ENCODE measurements at places on chromosomes 7 and 10.

DNA sequence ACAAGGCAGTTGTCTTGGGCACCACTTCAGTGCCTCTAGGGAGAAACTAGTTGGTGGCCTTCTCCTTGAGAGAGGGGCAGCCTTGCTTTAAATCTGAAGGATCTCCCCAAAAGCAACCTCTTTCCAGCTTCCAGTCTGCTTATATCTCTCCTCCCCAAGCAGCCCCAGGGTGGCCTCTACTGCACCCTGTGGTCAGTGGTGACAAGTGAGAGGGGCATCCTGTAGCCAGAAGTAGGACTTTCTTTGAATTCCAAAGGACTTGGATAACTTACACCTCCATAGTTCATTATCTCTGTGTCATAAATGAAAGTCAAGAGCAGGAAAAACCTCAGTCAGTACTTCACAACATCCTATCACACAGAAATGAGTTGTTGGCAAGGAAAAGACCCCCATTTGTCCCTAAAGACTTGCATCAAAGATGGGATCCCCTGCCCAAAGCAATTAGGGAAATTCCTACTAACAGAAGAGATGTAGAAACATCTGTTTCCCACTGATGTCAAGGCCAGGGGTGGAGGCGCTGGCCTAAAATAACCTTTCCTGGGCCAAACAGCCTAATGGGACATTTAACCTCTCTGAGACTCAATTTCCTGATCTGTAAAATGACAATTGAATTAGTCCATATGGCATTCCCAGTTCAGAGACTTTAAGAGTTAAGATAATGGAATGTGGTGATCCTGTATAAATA is 44.0 kb upstream of the ANKRD1 start:
- no peak overlapping the region for H3K27ac ChIP-seq
- no peak for DNase-seq
- no peaks in the 10 kb centered on the region for H3K27me3 ChIP-seq

DNA sequence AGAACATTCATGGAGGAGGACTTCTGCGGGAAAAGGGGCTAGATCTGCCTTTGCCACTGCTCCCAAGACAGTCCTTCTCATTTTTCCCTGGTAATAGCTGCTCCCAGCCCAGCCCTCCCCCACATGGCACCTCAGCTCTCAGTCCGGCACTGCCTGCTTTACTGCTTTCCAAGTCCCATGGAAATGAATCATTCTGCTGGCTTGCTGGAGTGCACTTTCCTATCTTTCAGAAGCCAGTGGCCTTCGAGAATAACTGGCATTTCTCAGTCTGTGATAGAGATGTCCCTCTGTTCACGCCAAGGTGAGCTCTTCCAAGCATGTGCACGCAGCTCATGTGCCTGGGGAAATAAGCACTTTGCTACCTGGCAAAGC is 61.4 kb downstream of the SYPL1 start:
- no peaks in the 10 kb centered on the region for H3K4me1 ChIP-seq
- no peak overlapping the region for H3K4me3 ChIP-seq
- no peak overlapping the region for H3K27ac ChIP-seq
- no peaks in the 10 kb centered on the region for H3K36me3 ChIP-seq
- no peak for DNase-seq

DNA sequence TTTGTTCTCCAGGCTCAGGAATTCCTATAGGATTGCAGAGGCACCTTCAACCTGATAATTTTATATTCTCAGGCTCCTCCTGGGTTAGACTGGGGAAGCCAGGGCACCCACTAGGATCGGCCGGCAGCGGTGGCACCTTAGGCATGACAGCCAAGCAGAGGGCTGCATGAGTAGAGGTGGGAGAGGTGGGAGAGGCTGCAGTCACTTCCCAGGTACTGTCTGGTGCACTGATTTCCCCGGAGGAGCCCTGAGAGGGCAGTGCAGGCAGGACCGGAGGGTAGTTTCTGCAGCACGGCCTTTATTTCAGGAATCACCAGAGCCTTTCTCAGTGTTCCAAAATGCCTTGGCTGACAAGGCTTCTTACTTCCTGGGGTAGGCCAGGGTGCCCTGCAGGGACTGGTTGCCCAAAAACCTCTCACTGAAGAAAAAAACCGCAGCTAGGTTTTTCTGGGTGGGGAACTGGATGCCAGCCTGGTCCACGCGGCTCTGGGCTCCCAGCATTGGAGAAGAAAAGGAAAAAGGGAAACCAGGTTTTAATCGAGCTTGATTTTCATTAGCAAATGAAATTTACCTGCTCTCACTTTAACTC is 3.6 kb upstream of the HOXA13 start:
- DNase-seq, result no peak
- H3K36me3 ChIP-seq, result peaks cover 4% of the 10 kb centered on the region
- peaks cover 95% of the 10 kb centered on the region for H3K27me3 ChIP-seq
- H3K4me3 ChIP-seq, result peak overlapping the region; percentile 12
- H3K27ac ChIP-seq, result no peak overlapping the region

- no peaks in the 10 kb centered on the region for H3K36me3 ChIP-seq
- peak; percentile 45 for DNase-seq
- H3K4me3 ChIP-seq, result peak overlapping the region; percentile 25
- no peaks in the 10 kb centered on the region for H3K27me3 ChIP-seq
- no peak overlapping the region for H3K27ac ChIP-seq
- H3K4me1 ChIP-seq, result peaks cover 23% of the 10 kb centered on the region
Observed at GRCh38 chr7:101018271-101019167, 1.4 kb upstream of the MUC17 start.

- H3K36me3 ChIP-seq, result no peaks in the 10 kb centered on the region
- no peaks in the 10 kb centered on the region for H3K27me3 ChIP-seq
- peak overlapping the region; percentile 85 for H3K27ac ChIP-seq
- peaks cover 35% of the 10 kb centered on the region for H3K4me1 ChIP-seq
- no peak for DNase-seq
- peak overlapping the region; percentile 33 for H3K4me3 ChIP-seq
Observed at GRCh38 chr10:3570131-3570729, 214.8 kb downstream of the KLF6 start.

- no peak for DNase-seq
- peaks cover 38% of the 10 kb centered on the region for H3K4me1 ChIP-seq
- H3K36me3 ChIP-seq, result no peaks in the 10 kb centered on the region
Observed at GRCh38 chr7:116528008-116528789, 3.4 kb downstream of the CAV1 start.

GRCh38 chr10:128149267-128150014 is 23.2 kb upstream of the MKI67 start:
- H3K36me3 ChIP-seq, result no peaks in the 10 kb centered on the region
- H3K4me1 ChIP-seq, result peaks cover 18% of the 10 kb centered on the region
- H3K4me3 ChIP-seq, result peak overlapping the region; percentile 70
- DNase-seq, result no peak

- H3K36me3 ChIP-seq, result peaks cover 4% of the 10 kb centered on the region
- no peaks in the 10 kb centered on the region for H3K27me3 ChIP-seq
Observed at GRCh38 chr7:81014266-81014665, 95.4 kb upstream of the SEMA3C start.

GRCh38 chr7:53609185-53609584 is 573.8 kb downstream of the POM121L12 start:
- no peaks in the 10 kb centered on the region for H3K27me3 ChIP-seq
- H3K27ac ChIP-seq, result peak overlapping the region; percentile 79
- no peaks in the 10 kb centered on the region for H3K4me1 ChIP-seq
- no peaks in the 10 kb centered on the region for H3K36me3 ChIP-seq
- no peak for DNase-seq

DNA sequence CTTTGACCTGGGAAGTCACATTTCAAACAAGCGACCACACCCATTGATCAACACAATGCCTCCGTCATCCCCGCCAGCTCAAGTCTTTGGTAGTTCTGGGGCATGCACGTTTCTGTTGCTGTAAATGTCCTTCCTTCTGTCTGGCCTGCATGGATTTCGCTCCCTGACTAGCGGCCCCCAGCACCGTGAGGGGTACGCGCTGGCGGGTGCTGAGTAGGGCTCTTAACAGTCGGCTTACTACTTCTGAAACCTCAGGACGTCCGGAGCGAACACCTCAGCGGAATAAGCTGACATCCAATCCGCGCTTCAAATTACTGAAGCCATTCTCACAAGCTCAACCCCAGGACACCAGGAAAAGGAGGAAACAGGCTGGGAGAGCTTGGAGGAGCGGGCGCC is 505 bp downstream of the NUDCD3 start:
- H3K27me3 ChIP-seq, result peaks cover 10% of the 10 kb centered on the region
- H3K4me3 ChIP-seq, result peak overlapping the region; percentile 89
- DNase-seq, result peak; percentile 2
- H3K4me1 ChIP-seq, result peaks cover 38% of the 10 kb centered on the region
- H3K36me3 ChIP-seq, result peaks cover 11% of the 10 kb centered on the region

GRCh38 chr7:747186-747585 is 20.1 kb upstream of the PRKAR1B start:
- peaks cover 21% of the 10 kb centered on the region for H3K36me3 ChIP-seq
- no peaks in the 10 kb centered on the region for H3K27me3 ChIP-seq
- H3K4me3 ChIP-seq, result no peak overlapping the region
- no peak for DNase-seq
- H3K4me1 ChIP-seq, result no peaks in the 10 kb centered on the region
- H3K27ac ChIP-seq, result no peak overlapping the region

DNA sequence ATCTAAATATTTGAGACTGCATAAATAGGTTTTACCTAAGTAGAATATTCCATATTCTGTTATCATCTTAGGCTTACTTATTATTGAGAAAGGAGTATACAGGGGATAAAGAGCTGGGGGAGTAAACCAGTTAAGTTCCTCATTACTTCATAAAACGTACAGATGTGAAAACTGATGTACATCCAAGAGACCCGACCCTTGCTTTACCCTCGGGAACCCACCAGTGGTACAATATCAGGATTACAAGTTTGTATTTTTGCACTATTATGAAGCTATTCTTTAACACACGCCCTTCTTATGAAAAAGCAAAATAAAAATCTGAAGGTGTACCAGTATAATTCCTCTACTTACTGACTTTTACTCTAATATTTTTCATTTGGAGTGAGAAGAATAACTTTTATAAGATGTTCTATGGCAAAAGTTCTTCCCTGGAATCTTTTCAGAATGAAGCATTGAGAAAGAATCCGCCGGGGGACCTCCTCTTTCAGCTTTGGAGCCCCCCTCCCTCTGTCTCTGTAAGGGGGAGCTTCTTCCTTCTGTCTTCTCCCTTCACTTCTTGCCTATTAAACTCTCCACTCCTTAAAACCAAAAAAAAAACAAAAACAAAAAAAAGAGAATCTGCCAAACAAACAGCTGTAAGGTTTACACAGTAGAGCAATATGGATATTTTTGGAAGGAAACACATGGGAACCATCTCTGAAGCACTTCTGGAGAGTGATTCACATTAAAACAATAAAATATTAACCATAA is 550.0 kb downstream of the TNS3 start:
- no peak for DNase-seq
- no peaks in the 10 kb centered on the region for H3K27me3 ChIP-seq
- peaks cover 39% of the 10 kb centered on the region for H3K4me1 ChIP-seq
- no peak overlapping the region for H3K27ac ChIP-seq
- no peak overlapping the region for H3K4me3 ChIP-seq

- no peak overlapping the region for H3K27ac ChIP-seq
- H3K36me3 ChIP-seq, result no peaks in the 10 kb centered on the region
- no peak overlapping the region for H3K4me3 ChIP-seq
- H3K4me1 ChIP-seq, result peaks cover 4% of the 10 kb centered on the region
- no peak for DNase-seq
Observed at GRCh38 chr7:77862691-77863090, 64.1 kb downstream of the PHTF2 start.

- no peaks in the 10 kb centered on the region for H3K27me3 ChIP-seq
- H3K4me1 ChIP-seq, result peaks cover 6% of the 10 kb centered on the region
- DNase-seq, result no peak
- peaks cover 2% of the 10 kb centered on the region for H3K36me3 ChIP-seq
Observed at GRCh38 chr7:45102785-45103712, 8.4 kb downstream of the TBRG4 start.

GRCh38 chr10:15158972-15159371 is 9.5 kb downstream of the NMT2 start:
- H3K4me1 ChIP-seq, result peaks cover 12% of the 10 kb centered on the region
- no peak overlapping the region for H3K4me3 ChIP-seq
- no peak for DNase-seq
- H3K27ac ChIP-seq, result no peak overlapping the region
- no peaks in the 10 kb centered on the region for H3K27me3 ChIP-seq

GRCh38 chr10:13613519-13613918 is 26.8 kb downstream of the PRPF18 start:
- peaks cover 25% of the 10 kb centered on the region for H3K4me1 ChIP-seq
- H3K4me3 ChIP-seq, result no peak overlapping the region
- no peak overlapping the region for H3K27ac ChIP-seq
- H3K36me3 ChIP-seq, result peaks cover 11% of the 10 kb centered on the region
- peak; percentile 5 for DNase-seq

DNA sequence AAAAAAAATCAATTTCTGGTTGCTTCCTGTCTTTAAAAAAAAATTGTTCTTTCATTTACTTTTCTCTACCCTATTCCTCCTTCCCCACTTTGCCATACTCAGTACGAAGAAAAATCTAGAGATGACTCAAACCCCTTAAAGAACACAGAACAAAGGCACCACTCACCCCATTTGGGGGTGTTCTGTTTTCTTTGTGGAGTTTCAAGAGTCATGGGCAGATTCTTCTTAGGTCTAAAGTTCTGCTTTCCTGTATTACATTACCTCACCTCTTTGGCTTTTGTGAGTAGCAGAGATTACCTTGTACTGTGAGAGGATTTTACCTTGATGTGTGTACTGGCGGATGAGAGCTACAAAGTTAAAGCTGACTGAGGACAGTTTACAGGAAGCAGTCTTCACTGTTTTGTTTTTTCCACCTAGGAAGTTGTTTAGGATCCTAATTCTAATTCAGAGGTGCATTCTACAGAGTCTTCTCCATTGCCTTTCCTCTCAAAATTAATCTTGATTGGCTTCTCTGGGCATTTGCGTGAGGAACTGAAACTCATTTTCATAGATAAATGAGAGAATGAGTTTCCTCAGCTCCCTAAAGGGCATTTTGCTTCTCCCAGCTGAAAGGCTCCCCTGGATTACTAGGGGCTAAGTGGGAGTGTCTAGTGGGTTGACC is 20.7 kb downstream of the AVL9 start:
- H3K27me3 ChIP-seq, result no peaks in the 10 kb centered on the region
- H3K4me3 ChIP-seq, result no peak overlapping the region
- DNase-seq, result no peak
- H3K4me1 ChIP-seq, result no peaks in the 10 kb centered on the region

- H3K4me1 ChIP-seq, result peaks cover 12% of the 10 kb centered on the region
- H3K27ac ChIP-seq, result no peak overlapping the region
- no peaks in the 10 kb centered on the region for H3K27me3 ChIP-seq
Observed at GRCh38 chr7:35504365-35504764, 190.6 kb downstream of the HERPUD2 start.

DNA sequence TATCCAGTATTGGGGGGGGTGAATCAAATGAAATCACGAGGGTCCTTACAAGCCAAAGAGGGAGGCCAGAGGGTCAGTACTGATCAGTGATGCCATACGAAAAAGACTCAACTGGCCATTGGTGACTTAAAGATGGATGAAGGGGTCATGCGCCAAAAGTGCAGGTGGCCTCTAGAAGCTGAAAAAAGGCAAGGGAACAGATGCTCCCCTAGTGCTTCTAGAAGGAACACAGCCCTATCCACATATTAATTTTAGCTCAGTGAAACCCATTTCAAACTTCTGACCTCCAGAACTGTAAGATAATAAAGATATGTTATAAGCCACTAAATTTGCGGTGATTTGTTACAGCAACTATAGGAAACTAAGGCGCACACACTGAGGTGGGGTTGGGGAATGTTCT is 62.5 kb downstream of the ABI1 start:
- DNase-seq, result no peak
- H3K4me1 ChIP-seq, result peaks cover 15% of the 10 kb centered on the region
- H3K36me3 ChIP-seq, result peaks cover 3% of the 10 kb centered on the region
- H3K27me3 ChIP-seq, result no peaks in the 10 kb centered on the region
- H3K27ac ChIP-seq, result no peak overlapping the region
- no peak overlapping the region for H3K4me3 ChIP-seq

Data from neural crest cell (in vitro differentiated cells).